ENCODE measurements at places on chromosomes 2 and 18.

DNA sequence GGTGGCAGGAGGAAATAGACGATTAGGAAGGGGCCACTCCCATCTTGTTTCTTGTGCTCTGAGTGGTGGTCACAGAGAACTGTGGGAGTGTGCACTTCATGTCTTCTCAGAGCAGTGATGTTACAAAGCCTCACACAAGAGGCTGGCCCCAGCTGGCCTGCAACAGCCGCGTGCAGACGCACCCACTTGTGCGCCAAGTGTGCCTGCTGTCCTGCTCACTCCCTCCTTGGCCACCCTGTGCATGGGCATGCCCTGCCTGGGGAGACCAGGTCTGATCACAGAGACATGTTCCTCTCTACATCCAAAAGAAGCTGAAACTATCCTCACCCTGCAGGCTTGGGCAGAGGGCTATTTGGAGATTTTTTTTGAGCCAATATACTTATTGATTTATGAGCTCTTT, 108.4 kb downstream of the MRO start:
- DNase-seq, result no peak

- no peak for DNase-seq
Measured at GRCh38 chr2:147293991-147294824, 550.6 kb upstream of the ACVR2A start.

GRCh38 chr2:176134035-176134434, 4.5 kb downstream of the HOXD8 start:
- no peak for DNase-seq

GRCh38 chr2:36330473-36331395, 24.8 kb upstream of the CRIM1 start:
- no peak for DNase-seq

DNA sequence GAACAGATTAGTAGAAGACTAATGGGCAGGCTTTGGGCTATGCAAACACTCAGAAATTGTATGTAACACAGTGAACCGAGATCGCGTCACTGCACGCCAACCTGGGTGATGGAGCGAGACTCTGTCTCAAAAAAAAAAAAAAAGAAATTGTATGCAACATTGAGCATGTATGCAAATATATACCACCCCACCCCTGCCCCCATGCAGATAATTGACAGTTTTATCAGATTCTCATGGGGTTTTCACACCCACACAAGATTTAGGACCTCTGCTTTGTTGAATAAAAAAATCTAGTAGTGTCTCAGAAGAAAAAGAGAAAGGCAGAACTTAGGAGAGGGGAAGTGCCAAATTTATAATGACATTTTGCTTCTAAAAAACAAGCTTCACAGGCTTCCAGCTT, 131.6 kb upstream of the FN1 start:
- no peak for DNase-seq

- DNase-seq, result no peak
Measured at GRCh38 chr18:10440884-10441283, 13.6 kb upstream of the APCDD1 start.

Measured in fibroblast of mammary gland (primary cell).